NCI-H1436 treated with DMSO at 0.1 percent for 48 hours (cell line): ENCODE measurements at places on chromosomes 1 and 21.

GRCh38 chr21:42453224-42453985 lies 42.6 kb downstream of the RSPH1 start:
- DNase-seq: no peak

GRCh38 chr1:72724951-72725861 lies 442.9 kb upstream of the NEGR1 start:
- no peak for DNase-seq

GRCh38 chr1:197181982-197182381 lies 35.5 kb upstream of the ASPM start:
- no peak for DNase-seq

GRCh38 chr1:92538413-92539061 lies 51.8 kb upstream of the GFI1 start:
- no peak for DNase-seq

DNA sequence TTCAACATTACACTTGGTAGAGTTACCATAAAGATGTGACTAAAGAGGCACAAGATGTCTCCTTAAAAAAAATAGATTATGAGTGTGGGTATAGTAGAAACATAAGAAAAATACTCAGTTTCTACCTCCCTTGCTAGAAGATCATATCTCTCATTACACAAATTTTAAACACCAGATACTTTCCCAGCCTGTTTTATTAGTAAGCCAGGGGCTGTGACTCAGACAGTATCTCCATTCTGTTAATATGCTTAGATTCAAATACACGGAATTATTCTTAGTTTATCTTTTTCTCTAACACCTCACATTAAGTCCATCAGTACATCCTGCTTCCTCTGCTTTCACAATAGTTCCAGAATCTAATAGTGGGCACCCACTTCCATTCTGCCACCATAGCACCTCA lies 561.8 kb upstream of the ADAMTS5 start:
- no peak for DNase-seq

DNA sequence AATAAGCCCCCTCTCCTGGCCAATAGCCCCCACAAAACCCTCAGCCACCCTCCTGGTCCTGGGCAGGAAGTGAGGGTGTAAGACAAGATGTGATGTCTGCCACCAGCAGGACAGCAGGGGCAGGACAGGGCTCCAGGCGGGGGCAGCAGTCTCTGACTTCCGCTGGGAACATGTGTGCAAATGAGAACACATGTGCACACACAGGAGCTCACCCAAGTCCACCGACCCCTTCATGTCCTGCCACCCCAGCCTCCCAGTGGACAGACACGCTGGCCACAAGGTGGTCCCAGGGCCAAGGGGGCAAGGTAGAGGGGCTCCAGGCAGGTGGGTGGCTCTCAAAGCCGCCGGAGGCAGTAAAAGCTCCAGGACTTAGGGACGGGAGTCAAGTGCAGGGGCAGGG lies 60.1 kb downstream of the KCNAB2 start:
- DNase-seq: no peak

- DNase-seq: no peak
These were observed 150.3 kb downstream of the PEX14 start for GRCh38 chr1:10625076-10625475.

DNA sequence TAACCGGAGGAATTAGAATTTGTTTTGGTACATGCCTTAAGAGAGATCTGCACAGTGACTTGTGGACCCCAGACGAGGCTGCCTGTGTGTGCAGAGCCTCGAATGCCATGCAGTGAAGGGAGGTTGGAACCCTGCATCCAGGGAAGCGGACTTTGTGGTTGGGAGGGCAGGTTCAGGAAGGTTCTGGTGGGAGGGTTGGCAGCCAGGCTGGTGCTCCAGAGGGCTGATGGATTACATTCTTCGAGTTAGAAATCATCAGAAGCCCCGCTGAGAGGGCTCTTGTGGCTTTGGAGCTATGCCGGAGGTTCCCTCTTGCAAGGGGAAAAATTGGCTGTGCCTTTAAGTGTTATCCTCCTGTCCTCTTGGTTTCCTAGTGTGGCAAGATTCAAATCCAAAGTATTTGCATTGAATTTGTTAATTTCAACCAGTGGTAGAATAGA lies 21.1 kb downstream of the ROR1 start:
- no peak for DNase-seq

DNA sequence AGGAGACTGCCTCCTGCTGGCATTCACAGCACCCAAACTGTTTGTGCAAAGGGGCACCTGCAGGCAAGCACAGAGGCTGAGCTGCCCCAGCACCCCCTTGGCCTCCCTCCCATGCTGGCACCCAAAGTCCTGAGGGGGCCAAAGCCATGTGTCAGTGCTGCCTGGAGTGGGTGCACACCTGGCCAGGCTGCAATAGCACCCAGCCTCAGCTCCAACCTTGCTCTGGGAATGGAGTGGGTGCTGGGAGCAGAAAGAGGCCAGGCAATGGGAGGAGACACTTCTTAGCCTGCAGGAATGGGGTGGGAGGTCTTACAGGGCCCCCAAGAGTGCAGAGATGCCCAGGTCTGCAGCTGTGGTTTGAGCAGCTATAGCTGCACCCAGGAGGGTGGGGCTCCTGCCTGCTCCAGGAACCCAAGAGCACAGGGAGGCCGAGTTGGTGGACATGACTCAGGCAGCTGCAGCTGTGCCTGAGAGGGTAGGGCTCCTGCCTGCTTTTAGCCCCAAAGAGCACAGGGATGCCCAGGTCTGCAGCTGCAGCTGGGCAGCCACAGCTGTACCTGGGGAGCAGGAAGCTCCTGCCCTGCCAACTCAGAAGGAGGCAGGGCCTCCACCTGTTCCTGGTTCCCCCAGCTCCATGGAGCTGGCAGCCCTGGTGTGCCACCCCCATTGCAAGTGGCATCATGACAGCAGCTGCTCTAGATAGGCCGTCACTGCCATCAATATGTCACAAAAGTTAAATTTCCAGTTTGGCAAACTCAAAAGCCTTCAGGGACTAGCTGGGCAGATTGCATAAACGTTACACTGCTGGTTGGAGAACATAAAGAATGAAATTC lies 5.3 kb upstream of the CHD1L start:
- no peak for DNase-seq

GRCh38 chr1:27596261-27596660 lies 7.7 kb downstream of the AHDC1 start:
- no peak for DNase-seq

GRCh38 chr21:46560568-46561444 lies 44.1 kb downstream of the S100B start:
- DNase-seq: no peak

- no peak for DNase-seq
These were observed 126.5 kb upstream of the NRIP1 start for GRCh38 chr21:15191342-15191741.

- no peak for DNase-seq
These were observed 1373.7 kb downstream of the BRINP3 start for GRCh38 chr1:189103956-189104355.

DNA sequence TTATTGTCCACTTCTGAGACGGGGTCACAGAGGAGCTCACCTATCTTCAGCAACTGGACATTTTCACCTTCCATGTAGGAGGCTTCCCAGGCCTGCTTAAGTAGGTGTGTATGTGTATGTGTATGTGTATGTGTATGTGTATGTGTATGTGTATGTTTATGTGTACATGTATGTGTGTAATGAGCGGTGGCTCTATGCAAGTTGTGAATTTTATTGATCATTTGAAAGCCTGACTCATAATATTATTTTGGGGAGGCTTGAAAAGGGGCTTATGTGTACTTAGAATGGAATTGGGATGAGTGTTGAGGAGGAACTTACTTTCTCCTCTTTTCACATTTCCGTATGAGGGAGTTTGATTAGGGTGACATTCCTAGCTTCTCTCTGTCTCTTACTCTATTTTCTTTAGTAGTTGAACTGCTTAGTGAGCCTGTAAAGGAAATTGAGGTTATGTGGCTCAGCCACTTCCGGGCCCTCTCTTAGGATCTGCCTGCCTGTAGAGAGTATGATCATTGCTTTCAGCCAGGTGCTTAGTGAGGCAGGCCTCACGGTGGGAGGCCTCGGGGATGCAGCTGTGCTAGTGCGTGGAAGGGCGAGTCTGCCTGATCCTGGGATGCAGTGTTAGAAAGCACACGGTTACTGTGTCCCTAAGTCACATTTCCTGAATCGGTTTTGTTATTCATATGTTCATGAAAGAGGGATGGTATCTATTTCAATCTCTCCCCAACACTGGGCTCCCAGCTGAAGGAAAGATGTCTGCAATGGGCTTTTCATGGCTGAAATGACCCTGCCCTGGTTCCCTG lies 61.0 kb downstream of the IER5 start:
- DNase-seq: no peak

GRCh38 chr1:899636-900317 lies 23.9 kb upstream of the SAMD11 start:
- DNase-seq: no peak

DNA sequence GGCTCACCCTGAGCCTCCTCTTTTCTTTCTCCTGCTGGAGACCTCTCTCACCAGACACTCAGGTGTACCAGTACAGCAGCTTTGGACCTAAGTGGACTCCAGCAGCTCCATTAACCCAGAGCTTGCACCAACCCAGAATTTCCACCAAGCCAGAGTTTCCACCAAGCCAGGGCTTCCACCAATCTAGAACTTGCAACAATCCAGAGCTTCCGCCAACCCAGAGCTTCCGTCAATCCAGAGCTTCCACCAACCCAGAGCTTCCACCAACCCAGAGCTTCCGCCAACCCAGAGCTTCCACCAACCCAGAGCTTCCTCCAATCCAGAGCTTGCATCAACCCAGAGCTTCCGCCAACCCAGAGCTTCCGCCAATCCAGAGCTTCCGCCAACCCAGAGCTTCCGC lies 23.2 kb downstream of the CRYAA start:
- DNase-seq: no peak

GRCh38 chr1:229643996-229644745 lies 18.1 kb downstream of the URB2 start:
- DNase-seq: no peak

DNA sequence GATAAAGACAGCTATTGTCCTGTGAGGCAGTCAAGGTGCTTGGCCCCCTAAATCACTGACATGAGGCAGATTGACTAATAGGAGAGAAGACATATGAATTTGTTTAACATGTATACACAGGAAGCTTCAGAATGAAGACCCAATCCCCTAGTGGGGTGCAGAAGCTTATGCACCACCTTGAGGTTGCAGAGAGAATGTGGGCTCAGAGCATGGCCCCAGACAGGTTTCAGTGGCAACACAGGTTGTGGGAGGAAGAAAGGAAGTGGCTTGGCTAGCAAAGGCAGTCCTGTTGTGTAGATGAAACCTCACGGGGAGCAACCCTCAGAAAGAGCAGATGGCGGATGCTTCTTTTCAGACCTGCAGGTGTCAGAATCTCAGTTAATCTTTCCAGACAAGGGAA lies 37.0 kb upstream of the PARP1 start:
- no peak for DNase-seq

DNA sequence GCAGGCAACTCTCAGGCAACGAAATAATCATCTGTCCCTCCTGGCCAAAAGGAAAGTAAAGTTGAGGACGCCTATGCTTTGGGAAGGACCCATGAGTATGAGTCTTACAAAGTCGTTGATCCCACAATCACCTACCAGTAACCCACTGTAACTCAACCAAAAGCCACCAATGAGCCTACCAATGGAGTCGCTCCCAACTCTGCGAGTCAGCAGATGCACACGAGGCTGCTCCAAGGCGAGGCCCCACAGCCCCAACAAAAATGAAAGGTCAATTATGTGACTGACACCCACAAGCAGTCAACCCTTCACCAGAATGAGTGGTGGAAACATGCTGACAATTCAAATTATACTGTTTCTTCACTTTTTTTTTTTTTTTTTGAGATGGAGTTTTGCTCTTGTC lies 12.0 kb downstream of the SETD4 start:
- no peak for DNase-seq

DNA sequence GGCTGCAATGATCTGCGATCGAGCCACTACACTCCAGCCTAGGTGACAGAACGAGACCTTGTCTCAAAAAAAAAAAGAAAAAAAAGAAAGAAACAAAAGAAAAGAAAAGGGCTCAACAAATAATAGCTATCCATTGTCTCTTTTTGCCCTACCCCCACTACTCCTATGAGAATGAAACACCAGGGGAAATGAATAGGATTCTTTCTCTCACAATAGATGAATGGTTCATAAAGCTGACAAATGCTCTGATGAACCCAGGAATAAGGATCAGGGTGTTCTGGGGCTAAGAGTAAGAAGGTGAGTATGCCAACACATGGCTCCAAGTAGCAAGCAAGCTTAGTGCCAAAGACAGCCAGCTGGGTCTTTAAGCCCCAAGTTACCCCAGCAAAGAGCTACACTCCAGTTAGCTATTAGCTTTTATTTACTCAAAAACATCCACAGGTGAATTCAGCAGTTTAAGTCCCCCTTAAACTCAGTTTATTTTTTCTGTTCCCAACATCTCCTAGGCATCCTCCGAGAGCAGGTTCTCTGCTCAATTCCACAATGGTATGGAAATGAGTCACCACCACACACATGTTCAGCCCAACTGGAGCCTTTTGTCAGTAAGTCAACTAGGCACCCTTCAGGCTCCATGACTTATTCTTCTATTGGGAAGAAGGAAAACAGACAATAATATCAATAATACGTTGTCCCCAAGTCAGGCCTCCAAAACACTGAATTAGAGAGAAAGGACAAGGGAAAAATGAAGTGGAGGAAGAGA lies 4.2 kb downstream of the ADORA3 start:
- no peak for DNase-seq

DNA sequence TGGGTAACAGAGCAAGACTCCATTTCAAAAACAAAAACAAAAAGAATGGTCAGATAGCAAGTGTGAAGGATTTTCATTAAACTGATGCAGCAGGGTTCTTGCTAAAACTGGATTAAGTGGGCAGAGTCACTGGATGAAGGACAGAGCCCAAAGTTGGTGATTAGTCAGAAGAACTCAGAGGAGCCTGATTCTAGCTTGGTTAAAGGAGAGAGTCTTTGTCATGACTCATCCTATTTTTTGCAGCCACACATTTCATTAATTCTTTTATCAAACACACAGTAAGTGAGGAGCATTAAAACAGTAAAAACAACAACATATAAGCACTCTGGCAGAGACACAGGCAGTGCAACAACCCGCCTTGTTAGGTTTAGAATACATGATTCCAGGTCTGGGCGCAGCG lies 56.0 kb upstream of the EDARADD start:
- DNase-seq: no peak

GRCh38 chr1:155929057-155929456 lies 5.2 kb downstream of the KHDC4 start:
- no peak for DNase-seq

DNA sequence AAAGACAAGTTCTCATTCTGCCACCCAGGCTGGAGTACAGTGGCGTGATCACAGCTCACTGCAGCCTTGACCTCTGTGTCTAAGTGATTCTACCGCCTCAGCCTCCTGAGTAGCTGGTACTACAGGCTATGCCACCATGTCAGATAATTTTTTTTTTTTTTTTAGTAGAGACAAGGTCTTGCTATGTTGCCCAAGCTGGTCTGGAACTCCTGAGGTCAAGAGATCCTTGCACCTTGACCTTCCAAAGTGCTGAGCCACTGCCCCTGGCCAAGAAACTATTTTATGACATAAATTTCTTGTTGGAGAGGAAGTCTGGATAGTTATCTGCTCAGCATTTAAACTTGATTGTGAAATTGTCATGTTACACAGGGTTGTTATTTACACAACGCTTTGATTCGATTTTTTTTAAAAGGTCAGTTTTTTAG lies 2.1 kb downstream of the SCCPDH start:
- DNase-seq: no peak

- DNase-seq: no peak
These were observed 118.0 kb upstream of the MARK1 start for GRCh38 chr1:220409771-220410595.
